ENCODE measurements at places on chromosomes 7 and 10.

DNA sequence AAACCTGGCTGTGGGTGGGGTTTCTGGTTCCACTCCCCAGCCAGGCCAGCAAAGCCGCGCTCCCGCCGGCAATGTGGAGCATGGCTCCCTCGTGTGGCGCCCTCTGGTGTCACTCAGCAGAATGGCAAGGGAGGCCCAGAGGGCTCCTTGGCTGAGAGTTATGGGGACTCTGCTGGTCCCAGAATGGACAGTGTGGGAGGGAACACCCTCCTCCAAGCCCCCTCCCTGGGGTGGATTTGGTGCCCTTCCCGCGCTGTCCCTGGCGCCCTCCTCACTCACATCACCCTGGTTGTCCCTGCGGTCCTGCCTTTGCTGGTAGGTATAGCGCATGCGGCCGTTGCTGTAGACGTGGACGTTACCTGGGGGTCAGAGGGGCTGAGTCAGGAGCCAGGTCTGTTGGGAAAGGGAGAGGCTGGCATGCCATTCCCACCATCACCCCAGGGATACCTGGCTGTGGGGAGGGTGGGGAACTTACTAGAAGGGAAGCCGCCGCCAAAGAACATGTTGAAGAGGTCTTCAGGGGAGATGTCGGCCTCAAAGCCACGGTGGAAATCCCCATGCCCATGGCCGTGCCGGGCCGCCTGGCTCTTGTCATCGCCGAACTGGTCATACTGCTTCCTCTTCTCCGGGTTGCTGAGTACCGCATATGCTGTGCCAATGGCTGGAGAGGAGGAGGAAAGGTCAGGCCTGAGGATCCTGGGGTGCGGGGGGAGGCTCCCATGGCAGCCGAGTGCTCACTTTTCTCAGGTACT is 14.0 kb downstream of the DNAJB12 start:
- peak overlapping the region; percentile 55 for H3K27ac ChIP-seq
- H3K4me1 ChIP-seq, result peaks cover 37% of the 10 kb centered on the region
- DNase-seq, result peak; percentile 80
- peaks cover 24% of the 10 kb centered on the region for H3K36me3 ChIP-seq
- no peaks in the 10 kb centered on the region for H3K27me3 ChIP-seq

- no peaks in the 10 kb centered on the region for H3K36me3 ChIP-seq
- no peak overlapping the region for H3K27ac ChIP-seq
- H3K4me1 ChIP-seq, result no peaks in the 10 kb centered on the region
Observed at GRCh38 chr10:20185116-20185515, 368.9 kb downstream of the PLXDC2 start.

DNA sequence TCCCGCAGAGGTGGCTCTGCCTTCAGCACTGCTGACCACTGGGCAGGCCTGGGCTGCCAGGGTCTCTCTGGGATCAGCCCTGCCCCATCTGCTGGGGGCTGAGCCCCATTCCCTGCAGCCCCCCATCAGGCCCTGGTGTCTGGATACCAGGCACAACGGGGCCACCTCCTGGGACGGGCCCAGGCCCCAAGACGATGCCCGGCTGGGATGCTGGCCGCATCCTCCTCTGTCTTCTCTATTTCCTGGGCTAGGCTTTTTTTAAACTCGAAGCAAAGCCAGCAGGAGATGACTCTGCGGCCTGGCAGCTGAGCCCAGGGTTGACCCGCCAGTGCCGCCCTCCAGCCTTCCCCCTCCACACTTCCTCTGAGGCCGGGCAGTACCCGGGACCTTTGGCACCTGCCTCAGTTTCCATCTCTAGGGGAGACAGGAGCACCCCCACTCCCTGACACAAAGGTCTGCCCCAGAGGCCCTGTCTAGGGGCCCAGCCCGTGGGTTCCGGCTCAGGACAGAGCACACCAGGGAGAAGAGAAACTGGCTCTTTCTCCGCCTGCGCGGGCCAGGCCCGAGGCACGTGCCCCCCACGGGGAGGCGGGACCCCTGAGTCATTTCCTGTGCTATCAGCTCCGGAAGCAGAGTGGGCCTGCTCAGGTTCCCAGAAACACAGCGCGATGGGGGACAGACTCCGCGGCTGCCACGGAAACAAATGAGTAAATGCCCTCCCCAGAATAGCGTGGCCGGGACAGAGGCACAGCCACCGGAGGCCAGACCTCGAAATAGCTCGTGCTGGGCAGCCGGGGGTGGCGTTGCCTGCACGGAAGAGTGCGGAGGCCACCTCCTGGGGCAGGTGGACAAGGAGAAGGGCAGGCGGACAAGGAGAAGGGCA is 84.6 kb upstream of the PDGFA start:
- H3K4me1 ChIP-seq, result peaks cover 48% of the 10 kb centered on the region
- H3K27ac ChIP-seq, result peak overlapping the region; percentile 100
- H3K4me3 ChIP-seq, result peak overlapping the region; percentile 97
- H3K36me3 ChIP-seq, result peaks cover 19% of the 10 kb centered on the region
- no peaks in the 10 kb centered on the region for H3K27me3 ChIP-seq
- DNase-seq, result peak; percentile 92

DNA sequence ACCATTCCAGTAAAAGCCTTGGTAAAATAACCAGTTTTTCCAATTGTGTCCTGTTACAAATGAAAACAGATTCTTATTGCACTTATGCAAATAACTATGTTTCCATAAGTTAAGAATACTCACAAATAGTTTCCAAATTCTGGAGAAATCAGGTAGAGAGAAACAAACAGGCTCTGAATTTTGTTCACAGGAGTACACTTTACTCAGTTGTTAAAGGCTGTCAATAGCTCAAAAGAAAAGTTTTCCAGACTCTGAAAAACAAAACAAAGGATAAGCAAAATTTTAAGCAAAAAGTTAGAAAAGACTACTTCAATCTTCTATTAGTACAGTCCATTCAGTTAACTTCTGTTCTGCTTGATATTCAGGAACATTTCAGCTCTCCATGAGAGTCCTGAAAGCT is 32.8 kb upstream of the ZNF365 start:
- no peaks in the 10 kb centered on the region for H3K36me3 ChIP-seq
- DNase-seq, result no peak
- no peak overlapping the region for H3K4me3 ChIP-seq
- H3K4me1 ChIP-seq, result no peaks in the 10 kb centered on the region

DNA sequence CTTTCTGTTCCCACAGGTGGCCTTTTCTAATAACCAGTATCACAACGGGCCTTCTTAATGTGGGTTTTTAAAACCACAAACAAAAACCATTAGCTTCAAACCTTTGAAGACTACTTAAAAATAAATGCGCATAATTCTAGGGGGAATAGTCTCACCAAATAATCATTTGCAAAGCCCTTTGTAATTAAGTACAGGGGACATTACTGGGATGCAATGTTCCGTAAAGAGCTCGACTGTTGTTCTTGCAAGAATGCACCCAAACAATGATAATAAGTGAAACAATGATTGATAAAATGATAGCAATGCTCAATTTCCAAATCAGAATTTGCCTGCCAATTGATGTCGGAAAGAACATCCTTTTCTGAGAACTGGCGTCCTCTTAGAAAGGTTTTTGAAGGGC is 589.1 kb upstream of the ADARB2 start:
- H3K4me3 ChIP-seq, result no peak overlapping the region
- no peaks in the 10 kb centered on the region for H3K4me1 ChIP-seq
- peaks cover 8% of the 10 kb centered on the region for H3K27me3 ChIP-seq
- H3K36me3 ChIP-seq, result no peaks in the 10 kb centered on the region

DNA sequence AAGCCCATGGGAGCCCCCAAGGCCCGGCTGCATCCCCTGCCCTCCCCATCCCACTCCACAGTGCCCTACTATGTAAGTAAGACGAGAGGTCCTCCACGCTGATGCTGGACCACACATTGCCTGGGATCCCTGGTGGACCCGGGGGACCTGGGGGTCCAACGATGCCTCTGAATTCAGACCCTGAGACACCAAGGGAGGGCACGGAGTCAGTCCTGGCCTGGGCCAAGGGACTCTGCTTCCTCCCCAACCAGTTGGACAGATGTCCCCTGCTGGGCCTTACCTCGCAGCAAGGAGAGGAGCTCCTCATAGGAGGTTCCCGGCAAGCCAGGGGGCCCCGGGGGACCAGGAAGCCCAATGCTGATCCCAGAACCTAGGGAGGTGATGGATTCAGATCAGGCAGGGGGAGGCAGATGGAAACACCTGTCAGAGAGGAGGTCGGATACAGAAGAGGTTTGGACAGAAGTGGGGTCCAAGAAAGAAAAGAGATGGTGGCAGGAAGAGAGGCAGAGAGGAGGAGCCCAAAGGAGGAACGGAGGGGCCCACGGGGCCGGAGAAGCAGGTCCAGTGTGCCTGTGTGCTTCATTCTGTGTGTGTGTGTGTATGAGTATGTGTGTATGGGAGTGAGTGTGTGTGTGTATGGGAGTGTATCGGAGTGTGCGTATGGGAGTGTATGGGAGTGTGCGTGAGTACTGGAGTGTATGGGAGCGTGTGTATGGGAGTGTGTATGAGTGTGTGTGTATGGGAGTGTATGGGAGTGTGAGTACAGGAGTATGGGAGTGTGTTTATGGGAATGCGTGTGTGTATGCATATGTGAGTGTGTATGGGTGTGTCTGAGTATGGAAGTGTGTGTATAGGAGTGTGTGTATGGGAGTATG is 50.2 kb downstream of the COL17A1 start:
- H3K27me3 ChIP-seq, result no peaks in the 10 kb centered on the region
- H3K36me3 ChIP-seq, result peaks cover 5% of the 10 kb centered on the region
- H3K4me3 ChIP-seq, result no peak overlapping the region
- no peaks in the 10 kb centered on the region for H3K4me1 ChIP-seq

DNA sequence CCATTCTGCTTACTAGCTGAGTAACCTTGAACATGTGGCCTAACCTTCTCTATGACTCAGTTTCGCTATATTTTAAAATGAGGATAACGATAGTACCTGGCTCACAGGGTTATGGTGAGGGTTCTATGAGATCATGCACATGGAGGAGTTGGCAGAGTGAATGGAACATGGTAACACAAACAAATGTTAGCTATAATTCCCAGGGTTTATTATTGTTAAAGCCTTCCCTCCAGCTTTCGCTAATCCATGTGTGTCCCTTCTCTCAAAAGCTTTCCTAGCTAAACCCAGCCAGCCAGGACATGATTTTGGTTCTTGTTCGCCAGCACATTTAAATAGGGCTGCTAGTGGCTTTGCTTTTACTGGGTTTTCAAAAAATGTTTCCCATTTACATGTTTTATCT is 361.0 kb upstream of the NFE2L3 start:
- no peaks in the 10 kb centered on the region for H3K36me3 ChIP-seq
- no peak overlapping the region for H3K4me3 ChIP-seq
- no peak for DNase-seq
- peaks cover 58% of the 10 kb centered on the region for H3K27me3 ChIP-seq
- H3K4me1 ChIP-seq, result no peaks in the 10 kb centered on the region

DNA sequence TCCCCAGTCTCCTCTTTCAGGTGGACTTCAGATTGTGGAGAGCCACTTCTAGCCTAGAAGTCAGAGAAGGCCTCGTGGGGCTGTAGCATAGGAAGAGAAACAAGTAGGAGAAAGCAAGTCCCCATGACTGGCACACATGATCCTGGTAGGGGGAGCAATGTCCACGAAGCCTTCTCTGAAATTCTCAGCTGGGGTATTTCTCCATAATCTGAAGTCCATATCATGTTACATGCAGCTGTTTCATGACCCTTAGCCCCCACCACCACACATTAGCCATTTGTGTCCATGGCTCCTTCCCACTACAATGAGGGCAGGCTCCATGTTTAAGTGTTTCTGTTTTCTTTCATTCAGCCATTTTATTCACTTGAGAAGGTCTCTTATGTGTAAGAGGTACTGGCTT is 43.2 kb downstream of the LAMB4 start:
- H3K4me1 ChIP-seq, result no peaks in the 10 kb centered on the region
- H3K36me3 ChIP-seq, result no peaks in the 10 kb centered on the region
- H3K4me3 ChIP-seq, result no peak overlapping the region
- no peak for DNase-seq
- H3K27me3 ChIP-seq, result peaks cover 12% of the 10 kb centered on the region

DNA sequence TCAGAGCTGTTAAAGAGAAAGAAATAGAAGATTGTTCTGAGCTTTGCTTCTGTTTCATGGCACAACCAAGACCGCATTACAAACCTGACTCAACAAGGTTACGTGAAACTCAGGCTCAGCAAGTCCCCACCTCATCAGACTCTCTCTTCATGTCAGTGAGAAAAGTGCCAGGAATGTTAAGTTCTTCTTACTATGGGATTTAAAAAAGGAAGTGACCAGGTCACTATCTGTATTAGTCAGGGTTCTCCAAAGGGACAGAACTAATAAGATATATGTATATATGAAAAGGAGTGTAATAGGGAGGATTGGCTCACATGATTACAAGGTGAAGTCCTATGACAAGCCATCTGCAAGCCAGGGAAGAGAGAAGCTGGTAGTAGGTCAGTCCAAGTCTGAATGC is 25.4 kb upstream of the PAPSS2 start:
- no peaks in the 10 kb centered on the region for H3K36me3 ChIP-seq
- no peak for DNase-seq

GRCh38 chr7:146862415-146862814 is 745.8 kb downstream of the CNTNAP2 start:
- no peak for DNase-seq
- H3K36me3 ChIP-seq, result no peaks in the 10 kb centered on the region
- H3K27me3 ChIP-seq, result no peaks in the 10 kb centered on the region
- no peak overlapping the region for H3K27ac ChIP-seq
- no peak overlapping the region for H3K4me3 ChIP-seq
- H3K4me1 ChIP-seq, result no peaks in the 10 kb centered on the region

DNA sequence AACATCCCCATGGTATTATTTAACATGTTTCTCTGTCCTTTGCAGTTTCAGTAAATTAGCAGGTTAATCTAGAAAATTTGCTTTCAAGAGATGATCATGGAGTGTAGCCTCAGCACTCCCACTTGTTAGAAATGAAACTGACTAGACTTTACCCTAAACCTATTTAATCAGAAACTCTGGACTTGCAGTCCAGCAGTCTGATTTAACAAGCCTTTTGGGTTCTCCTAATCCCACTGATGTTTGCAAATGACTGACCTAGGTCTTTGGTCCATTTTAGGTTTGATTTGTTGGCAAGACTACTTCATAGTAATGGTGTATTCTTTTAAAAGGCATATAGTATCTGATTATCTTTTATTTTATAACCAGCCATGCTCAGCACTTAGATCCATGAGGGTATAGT is 55.5 kb upstream of the SLC25A13 start:
- DNase-seq, result no peak
- peaks cover 33% of the 10 kb centered on the region for H3K27me3 ChIP-seq
- no peak overlapping the region for H3K27ac ChIP-seq
- H3K4me1 ChIP-seq, result no peaks in the 10 kb centered on the region
- H3K4me3 ChIP-seq, result no peak overlapping the region
- peaks cover 1% of the 10 kb centered on the region for H3K36me3 ChIP-seq
